Colonic mucosa (tissue), 4 donors: ENCODE measurements at places on chromosomes 3 and 15. TPM values are rescaled to one million over a fixed set of nuclear protein-coding genes. Genes with fewer than 3 reads are reported as not detected.

DNA sequence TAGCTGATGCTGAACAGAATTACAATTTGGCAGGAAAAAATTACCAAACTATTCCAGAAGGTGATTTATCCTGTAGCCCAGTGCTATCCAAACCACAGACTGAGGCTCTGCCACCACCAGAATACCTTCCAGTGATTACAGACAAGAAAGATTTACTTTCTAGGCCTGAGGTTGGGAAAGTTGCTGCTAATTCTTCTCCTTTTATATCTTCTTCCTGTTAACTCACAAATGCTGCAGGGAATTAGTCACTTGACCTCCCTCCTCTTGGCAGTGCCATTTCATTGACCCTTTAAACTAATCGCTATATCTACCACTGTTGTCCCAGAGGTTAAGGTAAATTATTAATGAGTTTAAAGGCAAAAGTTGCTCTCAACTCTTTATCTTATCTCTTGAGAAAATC lies 118.4 kb downstream of the CTNNB1 start:
- no peak overlapping the region for H3K27ac ChIP-seq
- no peaks in the 10 kb centered on the region for H3K27me3 ChIP-seq
- no peak overlapping the region for H3K4me3 ChIP-seq
- no peaks in the 10 kb centered on the region for H3K4me1 ChIP-seq
- H3K36me3 ChIP-seq, result no peaks in the 10 kb centered on the region

GRCh38 chr3:180290300-180290699 lies 253.6 kb upstream of the PEX5L start:
- H3K4me1 ChIP-seq, result no peaks in the 10 kb centered on the region
- H3K27me3 ChIP-seq, result no peaks in the 10 kb centered on the region
- no peak overlapping the region for H3K27ac ChIP-seq
- H3K4me3 ChIP-seq, result no peak overlapping the region

DNA sequence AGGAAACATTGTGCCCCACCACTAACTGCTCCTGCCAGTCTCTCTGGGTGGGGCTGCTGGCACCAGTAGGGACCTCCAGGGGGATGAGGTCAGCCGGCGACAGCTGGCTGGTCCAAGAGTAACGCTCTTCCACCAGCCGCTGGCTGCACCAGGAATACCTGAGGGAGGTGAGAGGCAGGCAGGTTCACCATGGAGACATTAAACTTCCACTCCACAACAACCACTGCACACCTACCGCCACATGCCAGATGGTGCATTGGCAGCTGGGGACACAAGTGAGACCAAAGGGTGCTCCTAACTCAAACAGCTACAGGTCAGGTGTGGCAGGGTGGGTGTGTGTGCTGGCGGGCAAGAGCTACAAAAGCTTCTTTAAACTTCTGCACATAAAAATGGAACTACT lies 4.5 kb downstream of the POLG start:
- no peaks in the 10 kb centered on the region for H3K27me3 ChIP-seq
- H3K36me3 ChIP-seq, result peaks cover 35% of the 10 kb centered on the region
- peaks cover 43% of the 10 kb centered on the region for H3K4me1 ChIP-seq
- H3K27ac ChIP-seq, result peak overlapping the region; percentile 50

DNA sequence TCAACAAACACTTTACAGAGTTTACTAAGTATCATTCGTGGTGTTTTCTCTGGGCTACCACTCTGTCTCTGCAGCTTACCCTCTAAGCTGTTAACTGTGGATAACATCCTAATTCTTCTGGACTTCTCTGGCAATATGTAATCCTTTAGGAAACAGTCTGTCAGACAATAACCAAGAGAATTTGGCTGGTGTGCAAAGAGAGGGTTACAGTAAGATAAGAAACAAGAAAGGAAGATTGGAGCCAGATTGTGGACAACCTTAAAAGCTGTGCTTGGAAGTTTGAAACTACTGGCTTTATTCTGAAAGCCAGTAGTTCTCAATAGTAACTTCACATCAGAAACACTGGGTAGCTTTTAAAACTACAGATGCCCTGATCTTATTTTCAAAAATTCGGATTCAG lies 778 bp downstream of the ARL6 start:
- no peaks in the 10 kb centered on the region for H3K36me3 ChIP-seq
- no peak for DNase-seq
- no peaks in the 10 kb centered on the region for H3K27me3 ChIP-seq
- peaks cover 4% of the 10 kb centered on the region for H3K4me1 ChIP-seq
- no peak overlapping the region for H3K27ac ChIP-seq
- no peak overlapping the region for H3K4me3 ChIP-seq

DNA sequence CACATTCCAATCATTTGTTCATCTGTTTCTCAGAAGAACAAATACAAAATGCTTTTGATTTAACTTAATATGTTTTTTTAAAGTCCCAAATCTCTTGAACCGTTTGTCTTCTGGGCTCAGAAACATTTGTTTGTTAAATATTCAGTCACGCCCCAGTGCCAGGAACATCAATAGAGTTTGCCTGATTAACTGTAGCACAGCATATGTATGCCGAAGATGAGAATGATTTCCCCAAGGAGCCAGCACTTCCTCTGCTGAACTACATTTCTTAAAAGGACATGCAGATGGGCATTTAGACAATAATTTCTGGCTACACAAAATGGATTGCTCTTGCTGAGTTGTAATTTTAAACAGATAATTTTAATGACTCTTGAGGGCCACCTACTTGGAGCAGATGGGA lies 191.6 kb upstream of the FAM3D start:
- DNase-seq, result no peak
- H3K4me1 ChIP-seq, result no peaks in the 10 kb centered on the region
- H3K4me3 ChIP-seq, result no peak overlapping the region
- no peak overlapping the region for H3K27ac ChIP-seq
- no peaks in the 10 kb centered on the region for H3K36me3 ChIP-seq

DNA sequence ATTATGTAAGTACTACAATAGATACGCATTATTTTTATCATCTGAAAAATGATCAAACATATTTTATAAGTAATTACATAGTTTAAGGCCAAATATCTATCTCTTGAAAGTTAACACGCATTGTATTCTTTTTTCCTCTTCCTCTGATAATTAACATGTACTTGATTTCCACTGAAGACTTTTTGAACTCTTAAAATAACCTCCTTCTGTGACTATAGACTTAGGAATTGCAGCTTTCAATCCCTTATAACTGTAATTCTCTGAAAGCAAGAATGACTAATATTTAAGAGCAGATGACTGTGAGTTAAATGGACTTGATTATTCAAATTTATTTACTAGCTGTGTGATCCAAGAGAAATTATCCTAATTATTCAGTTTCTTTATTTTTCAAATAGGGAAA lies 730.6 kb upstream of the NECTIN3 start:
- H3K4me1 ChIP-seq, result no peaks in the 10 kb centered on the region
- H3K27me3 ChIP-seq, result no peaks in the 10 kb centered on the region
- DNase-seq, result no peak
- no peaks in the 10 kb centered on the region for H3K36me3 ChIP-seq

The XRN1 gene
- 57.0 TPM for total RNA-seq

DNA sequence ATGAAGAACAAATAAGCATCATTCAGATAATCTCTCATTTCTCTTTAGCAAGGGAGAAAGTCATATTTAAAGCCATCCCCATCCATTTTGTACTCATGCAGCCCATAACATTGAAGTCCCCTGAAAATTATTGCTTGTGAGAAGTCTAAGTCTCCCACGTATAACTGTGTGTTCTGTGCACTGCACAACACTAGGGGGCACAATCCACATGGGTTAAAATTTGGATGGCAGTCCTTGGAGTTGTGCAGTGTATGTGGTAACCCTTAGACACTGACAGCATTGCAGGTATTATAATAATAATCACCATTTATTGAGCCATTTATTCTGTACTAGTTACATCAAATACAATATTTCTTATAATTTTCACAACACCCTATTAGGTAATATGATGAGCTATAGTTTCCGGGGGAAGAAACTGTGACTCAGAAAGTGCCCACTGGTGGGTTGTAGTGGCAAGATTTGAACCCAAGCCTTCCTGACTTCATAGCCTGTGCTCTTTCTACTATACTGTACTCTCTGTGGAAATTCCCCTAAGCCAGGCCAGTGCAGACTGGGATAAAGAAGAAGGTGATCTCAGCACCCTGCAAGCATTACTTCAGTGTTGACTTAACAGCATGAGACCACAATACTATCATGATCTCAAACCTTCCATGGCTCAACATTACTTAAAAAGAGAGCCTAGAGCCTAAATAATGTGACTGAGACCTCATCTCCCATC lies 15.7 kb downstream of the KCNAB1 start:
- H3K4me3 ChIP-seq, result no peak overlapping the region
- H3K4me1 ChIP-seq, result no peaks in the 10 kb centered on the region
- H3K27ac ChIP-seq, result no peak overlapping the region
- DNase-seq, result no peak
- H3K27me3 ChIP-seq, result no peaks in the 10 kb centered on the region

GRCh38 chr3:56771376-56771775 lies 30.4 kb downstream of the ARHGEF3 start:
- DNase-seq, result no peak
- no peaks in the 10 kb centered on the region for H3K36me3 ChIP-seq
- no peaks in the 10 kb centered on the region for H3K4me1 ChIP-seq

DNA sequence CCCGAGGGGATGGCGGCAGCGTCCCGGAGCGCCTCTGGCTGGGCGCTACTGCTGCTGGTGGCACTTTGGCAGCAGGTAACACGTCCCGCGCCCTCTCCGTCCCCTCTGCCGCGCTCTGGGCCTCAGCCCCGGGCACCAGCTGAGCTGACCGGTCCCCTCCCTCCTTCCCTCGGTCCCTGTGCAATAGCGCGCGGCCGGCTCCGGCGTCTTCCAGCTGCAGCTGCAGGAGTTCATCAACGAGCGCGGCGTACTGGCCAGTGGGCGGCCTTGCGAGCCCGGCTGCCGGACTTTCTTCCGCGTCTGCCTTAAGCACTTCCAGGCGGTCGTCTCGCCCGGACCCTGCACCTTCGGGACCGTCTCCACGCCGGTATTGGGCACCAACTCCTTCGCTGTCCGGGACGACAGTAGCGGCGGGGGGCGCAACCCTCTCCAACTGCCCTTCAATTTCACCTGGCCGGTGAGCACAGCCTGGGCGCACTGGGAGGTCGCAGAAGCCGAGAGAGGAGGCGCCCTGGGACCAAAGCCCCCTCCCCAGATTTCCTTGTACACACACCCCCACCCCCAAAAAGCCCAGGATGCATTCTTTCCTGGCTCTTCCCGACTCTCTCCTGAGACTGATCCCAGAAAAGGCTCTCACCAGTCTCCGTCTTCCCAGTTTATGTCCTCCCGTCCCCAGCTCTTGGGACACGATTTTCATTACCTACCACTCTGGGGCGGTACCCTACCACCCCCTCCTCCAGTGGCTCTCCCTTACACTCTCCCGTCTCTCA lies 705 bp downstream of the DLL4 start:
- peak overlapping the region; percentile 52 for H3K4me3 ChIP-seq
- H3K36me3 ChIP-seq, result peaks cover 5% of the 10 kb centered on the region
- DNase-seq, result peak; percentile 62
- H3K27me3 ChIP-seq, result peaks cover 35% of the 10 kb centered on the region
- H3K27ac ChIP-seq, result peak overlapping the region; percentile 42

DNA sequence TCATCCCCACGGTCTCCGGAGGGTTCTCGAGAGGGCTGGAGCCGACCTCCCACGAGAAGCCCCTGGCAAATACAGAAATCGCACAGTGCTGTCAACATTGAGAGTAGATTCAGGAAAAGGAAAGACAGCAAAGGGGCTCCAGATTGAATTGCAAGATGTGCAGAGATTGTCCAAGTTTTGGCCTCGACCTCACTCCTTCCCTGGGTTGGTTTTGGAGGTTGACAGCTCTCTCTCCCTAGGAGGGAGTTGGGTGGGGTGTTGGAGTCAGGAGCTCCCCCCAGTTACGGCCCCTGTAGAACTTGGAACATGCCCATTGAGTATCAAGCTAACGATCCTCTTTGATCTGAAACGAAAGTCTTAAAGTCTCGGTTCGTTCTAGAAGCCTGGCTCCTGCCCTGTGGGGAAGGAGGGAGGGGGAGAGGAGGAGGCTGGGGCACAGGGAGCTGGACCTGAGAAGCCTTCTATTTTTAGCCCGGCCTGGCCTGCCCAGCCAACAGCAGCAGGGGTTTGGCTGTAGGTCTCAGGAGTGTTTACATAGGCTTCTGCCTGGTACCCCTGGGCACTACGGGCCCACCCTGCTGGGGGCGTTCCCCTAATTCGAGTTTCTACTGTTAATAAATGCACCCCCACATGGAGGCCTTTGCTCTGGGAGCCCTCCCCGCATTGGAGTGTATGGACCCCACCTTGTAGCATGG lies 672 bp upstream of the KY start:
- H3K4me1 ChIP-seq, result no peaks in the 10 kb centered on the region
- no peaks in the 10 kb centered on the region for H3K36me3 ChIP-seq
- H3K4me3 ChIP-seq, result peak overlapping the region; percentile 25
- no peak overlapping the region for H3K27ac ChIP-seq

The GPR160 gene
- 56.4 TPM for total RNA-seq
